ENCODE measurements at places on chromosomes 12 and 14.

DNA sequence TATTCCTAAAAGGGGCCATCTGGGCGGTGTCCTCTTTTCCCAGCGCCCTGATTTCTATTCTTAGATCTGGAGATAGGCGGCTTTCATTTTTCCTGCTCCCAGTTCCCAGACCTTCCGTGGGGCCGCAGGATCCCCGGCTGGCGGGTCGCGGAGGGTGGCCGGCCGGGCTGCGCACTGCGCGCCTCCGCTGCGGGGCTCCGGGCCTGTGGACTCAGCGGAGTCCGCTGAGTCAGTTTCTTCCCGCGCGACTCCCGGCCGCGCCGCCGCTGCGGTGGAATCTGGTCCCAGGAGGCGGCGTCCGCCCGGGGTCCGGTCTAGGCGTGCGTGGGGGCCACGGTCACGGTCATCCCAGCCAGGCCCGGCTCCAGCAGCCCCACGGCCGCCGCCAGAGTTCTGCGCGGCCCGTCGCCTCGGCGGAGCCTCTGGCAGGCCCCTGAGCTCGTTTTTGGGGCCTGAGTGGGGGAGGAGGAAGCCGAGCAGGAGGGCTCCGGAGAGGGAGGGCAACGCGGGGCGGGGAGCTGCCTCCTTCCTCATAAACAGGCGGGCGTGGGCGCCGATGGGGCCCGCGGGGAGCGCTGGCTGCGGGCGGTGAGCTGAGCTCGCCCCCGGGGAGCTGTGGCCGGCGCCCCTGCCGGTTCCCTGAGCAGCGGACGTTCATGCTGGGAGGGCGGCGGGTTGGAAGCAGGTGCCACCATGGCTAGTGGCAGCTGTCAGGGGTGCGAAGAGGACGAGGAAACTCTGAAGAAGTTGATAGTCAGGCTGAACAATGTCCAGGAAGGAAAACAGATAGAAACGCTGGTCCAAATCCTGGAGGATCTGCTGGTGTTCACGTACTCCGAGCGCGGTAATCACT lies at the start of gene LRRK2:
LRRK2 (plus strand) TSS at position 559 of the 853 bp plus-strand sequence; CDS start at position 694, 135 bp downstream.
- DNase-seq: no peak

DNA sequence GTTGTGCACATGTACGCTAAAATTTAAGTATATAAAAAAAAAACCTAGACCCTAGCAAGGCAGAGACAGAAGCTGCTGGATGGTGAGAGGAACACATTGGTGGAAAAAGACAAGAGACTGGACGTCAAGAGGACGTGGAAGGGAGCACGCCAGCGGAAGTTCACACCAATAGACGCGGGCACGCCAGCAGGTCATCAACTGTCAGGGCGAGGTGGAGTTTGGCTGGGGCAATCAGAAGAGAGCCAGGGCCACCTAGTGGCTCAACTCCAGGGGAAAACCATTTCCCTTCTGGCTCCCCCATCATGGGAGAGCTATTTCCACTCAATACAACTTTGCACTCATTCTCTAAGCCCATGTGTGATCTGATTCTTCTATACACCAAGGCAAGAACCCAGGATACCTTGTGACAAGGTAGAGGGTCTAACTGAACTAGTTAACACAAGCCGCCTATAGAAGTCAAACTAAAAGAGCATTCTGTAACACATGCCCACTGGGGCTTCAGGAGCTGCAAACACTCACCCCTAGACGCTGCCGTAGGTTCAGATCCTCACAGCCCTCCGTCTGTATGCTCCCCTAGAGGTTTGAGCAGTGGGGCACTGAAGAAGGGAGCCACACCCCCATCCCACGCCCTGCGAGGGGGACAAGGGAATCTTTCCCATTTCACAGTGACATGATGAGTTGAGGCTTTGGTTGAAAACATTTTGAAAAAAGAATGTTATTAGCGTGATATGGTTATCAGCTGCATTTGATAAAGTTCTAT lies 702.7 kb downstream of the TMTC2 start:
- no peak for DNase-seq

GRCh38 chr12:26833743-26834490 lies 923 bp upstream of the ITPR2 start:
- no peak for DNase-seq

DNA sequence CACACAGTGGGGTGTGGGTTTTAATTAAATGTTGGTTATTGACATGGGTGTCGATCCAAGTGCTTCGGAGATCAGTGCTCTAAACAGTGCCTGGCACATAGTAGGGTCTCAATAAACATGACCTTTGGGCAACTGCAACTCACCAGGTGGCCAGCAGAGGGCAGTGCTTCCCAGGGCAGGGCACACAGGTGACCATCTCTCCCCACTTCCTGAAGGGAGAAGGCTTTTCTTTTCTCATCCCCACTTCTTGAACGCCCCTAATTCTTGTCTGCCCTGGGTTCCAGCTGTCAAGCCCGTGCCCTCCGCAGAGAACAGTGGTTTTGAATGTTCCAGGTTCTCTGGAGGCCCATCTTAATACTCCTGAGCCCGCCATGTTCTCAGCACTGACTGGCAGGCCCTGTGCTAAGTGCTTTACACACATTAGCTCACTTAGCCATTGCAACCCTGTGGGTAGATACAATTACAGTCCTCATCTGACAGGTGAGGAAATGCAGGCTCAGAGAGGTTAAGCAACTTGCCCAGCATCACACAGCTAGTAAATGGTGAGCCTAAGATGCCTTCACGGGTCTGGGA lies 16.3 kb downstream of the RAPGEF3 start:
- DNase-seq: no peak

DNA sequence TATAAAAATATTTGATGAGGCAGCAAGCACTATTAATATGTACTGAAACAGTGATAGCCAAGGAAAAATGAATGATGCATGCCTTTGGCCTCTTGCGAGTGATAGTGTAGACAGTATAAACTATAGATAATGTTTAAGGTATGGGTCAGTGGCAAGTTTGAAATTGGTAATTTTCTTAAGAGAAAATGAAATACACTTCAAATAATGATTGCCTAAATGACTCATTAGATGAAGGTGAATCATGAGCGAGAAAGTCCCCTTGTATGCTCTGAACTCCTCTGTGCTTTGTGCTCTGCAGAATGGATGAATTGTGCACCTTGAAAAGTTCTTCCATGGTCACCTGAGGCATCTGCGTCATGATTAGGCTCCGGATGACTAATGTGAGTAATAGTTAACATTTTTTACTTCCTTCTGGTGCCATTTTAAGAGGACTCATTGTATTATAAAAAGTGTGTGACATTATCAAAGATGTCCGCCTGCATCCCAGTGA lies 84.9 kb upstream of the RTL1 start:
- no peak for DNase-seq

DNA sequence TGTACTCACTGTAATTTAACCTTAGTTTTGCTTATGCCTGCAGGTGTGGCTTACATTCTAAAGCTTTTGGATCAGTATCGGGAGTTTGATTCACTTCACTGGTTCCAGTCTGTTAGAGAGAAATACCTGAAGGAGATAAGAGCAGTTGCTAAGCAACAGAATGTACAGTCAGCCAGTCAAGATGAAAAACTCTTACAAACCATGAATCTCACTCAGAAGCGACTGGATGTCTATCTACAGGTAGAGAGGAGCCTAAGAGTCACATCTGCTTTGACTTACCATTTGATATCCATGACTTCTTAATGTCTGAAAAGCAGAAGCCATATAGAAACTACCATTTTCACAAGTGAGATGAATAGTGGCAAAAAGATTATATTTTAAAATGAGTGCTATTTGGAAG lies 56.5 kb downstream of the WASHC4 start:
- DNase-seq: no peak
